ENCODE measurements at places on chromosomes 16 and 17. TPM values are rescaled to one million over a fixed set of nuclear protein-coding genes. Genes with fewer than 3 reads are reported as not detected.
A peak's percentile ranks its signal among the peaks of the same experiment; 100 is the strongest.

Gene YWHAE
- 466 TPM for total RNA-seq

Gene HSD11B2
- 10.8 TPM for total RNA-seq

Gene KRT27
- total RNA-seq: not detected

Gene CDH1
- 328 TPM for total RNA-seq

Gene KRTAP4-1
- total RNA-seq: not detected

Gene IRX5
- total RNA-seq: 1.9 TPM

Gene SLC5A10
- total RNA-seq: not detected

Gene PMFBP1
- 8.5 TPM for total RNA-seq

Gene DHRS7B
- total RNA-seq: 15.3 TPM

DNA sequence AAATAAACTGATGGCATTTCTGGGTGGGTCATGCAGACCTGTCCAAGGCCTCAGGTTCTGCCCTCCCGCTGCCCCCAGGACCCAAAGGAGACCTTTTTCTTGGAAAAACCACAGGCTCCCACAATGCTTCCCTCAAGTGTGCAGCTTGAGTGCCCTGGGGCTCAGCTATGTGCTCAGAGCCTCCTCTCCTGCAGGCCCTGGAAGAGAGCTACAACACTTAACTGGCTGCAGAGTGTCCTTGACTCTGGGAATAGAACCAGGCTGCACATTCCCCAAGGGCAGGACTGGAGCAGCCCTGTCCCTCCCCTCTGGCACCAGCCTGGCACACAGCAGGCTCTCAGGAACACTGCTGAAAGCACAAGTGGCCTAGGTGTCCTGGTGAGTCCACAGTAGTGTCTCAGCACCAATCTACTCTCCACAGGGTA is 4.8 kb upstream of the SREBF1 start:
- peaks cover 18% of the 10 kb centered on the region for H3K4me1 ChIP-seq
- peak overlapping the region; percentile 90 for H3K27ac ChIP-seq
- no peak overlapping the region for H3K4me3 ChIP-seq
- DNase-seq: no peak

DNA sequence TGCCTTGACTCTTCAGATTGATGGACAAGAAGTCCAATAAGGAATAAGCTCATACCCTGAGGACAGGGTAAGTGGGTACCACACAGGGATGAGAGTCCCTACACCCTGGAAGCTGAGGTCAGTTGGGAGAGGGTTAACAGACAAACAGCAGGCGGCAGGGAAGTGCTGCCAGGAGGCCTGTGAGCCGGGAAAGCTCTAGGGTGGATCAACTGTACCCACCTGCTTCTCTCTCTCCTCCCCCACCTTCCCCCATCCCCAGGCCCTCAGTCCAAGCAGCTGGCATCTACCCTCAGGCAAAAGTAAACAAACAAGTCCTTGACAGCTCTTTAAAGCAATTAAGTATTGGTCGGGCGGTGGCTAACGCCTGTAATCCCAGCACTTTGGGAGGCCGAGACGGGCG is 20.7 kb upstream of the MYLK3 start:
- H3K27me3 ChIP-seq: no peaks in the 10 kb centered on the region
- H3K4me1 ChIP-seq: no peaks in the 10 kb centered on the region
- no peaks in the 10 kb centered on the region for H3K36me3 ChIP-seq
- H3K4me3 ChIP-seq: no peak overlapping the region
- H3K27ac ChIP-seq: no peak overlapping the region
- DNase-seq: no peak

GRCh38 chr17:77884967-77885641 is 73.4 kb upstream of the TNRC6C start:
- H3K27ac ChIP-seq: no peak overlapping the region
- peaks cover 4% of the 10 kb centered on the region for H3K36me3 ChIP-seq
- H3K4me3 ChIP-seq: no peak overlapping the region
- peaks cover 38% of the 10 kb centered on the region for H3K4me1 ChIP-seq
- DNase-seq: no peak

GRCh38 chr16:70726892-70727361 is 41.1 kb upstream of the MTSS2 start:
- H3K4me3 ChIP-seq: no peak overlapping the region
- H3K27me3 ChIP-seq: no peaks in the 10 kb centered on the region
- no peak for DNase-seq
- H3K36me3 ChIP-seq: no peaks in the 10 kb centered on the region
- H3K27ac ChIP-seq: no peak overlapping the region

DNA sequence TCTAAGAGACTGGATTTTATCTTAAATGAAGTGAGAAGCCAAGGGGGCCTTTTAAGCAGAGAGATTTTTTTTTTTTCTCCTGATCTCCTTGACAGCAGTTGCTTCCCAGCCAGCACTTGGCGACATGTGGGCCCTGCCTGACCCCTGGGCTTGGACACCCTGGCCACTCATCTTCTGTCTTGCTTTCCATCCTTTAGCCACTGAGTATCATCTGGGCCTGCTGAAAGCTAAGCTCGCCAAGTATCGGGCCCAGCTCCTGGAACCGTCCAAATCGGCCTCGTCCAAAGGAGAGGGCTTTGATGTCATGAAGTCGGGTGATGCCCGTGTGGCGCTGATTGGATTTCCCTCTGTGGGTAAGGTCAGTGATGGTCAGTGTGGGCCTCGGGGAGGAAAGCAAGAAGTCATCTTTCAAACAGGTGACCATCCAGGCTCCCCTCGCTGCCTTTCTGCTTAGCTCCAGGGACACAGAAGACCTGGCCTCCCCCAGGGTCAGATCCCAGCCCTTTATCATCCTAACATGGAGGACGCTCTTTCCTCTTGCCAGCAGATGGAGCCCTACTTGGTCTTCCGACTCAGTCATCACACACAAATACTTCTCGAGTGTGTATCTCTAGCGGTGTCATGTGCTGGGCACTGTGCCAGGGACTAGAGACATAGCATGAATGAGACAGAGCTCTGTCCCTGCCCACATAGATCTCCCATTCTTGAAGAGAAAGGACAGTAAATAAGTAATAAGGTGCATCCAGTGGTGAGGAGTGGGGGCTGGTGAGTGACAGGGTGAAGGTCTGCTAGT is 6.1 kb downstream of the DRG2 start:
- peaks cover 21% of the 10 kb centered on the region for H3K36me3 ChIP-seq
- H3K4me1 ChIP-seq: peaks cover 3% of the 10 kb centered on the region
- no peaks in the 10 kb centered on the region for H3K27me3 ChIP-seq
- DNase-seq: no peak
- no peak overlapping the region for H3K4me3 ChIP-seq

- H3K27ac ChIP-seq: peak overlapping the region; percentile 20
- H3K4me3 ChIP-seq: peak overlapping the region; percentile 1
- DNase-seq: no peak
- H3K4me1 ChIP-seq: peaks cover 88% of the 10 kb centered on the region
- peaks cover 54% of the 10 kb centered on the region for H3K36me3 ChIP-seq
- H3K27me3 ChIP-seq: no peaks in the 10 kb centered on the region
Observed at GRCh38 chr17:50689956-50690886, 17.5 kb downstream of the ANKRD40 start.

GRCh38 chr16:4109250-4109736 is 6.9 kb downstream of the ADCY9 start:
- peaks cover 33% of the 10 kb centered on the region for H3K4me1 ChIP-seq
- no peak overlapping the region for H3K4me3 ChIP-seq
- H3K27me3 ChIP-seq: no peaks in the 10 kb centered on the region
- H3K27ac ChIP-seq: no peak overlapping the region

DNA sequence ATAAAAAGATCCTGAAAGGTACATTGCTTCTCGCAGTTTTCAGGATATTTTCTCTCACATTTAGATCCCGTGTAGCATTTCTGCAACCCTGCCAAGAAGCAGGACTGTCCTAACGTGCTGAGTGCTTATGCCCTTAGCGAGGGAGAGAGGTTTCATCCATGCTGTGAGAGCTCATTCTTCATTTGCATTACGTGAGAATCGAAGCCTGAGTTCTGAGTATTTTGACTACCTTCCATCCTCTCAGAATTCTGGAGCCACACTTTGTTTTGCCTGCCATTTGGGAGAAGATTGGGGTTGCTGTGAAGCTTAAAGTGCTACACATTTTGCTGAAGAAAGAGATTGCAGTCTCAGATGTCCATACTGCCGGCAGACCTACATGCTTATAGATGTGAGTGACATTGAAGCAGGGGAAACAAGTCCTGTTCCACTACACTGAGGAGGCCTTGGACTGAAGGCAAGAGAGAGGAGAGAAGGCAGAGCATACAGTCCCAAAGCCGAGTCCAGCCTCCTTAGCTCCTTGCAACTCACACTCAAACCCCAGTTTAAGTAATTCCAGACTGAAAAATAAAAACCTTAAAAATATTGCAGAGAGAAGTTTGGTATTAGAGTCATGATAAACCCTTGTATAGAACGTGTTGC is 183.0 kb downstream of the PRKCA start:
- H3K36me3 ChIP-seq: peaks cover 15% of the 10 kb centered on the region
- DNase-seq: no peak
- peaks cover 48% of the 10 kb centered on the region for H3K4me1 ChIP-seq
- H3K27me3 ChIP-seq: no peaks in the 10 kb centered on the region
- no peak overlapping the region for H3K4me3 ChIP-seq

GRCh38 chr17:37568350-37569053 is 40.7 kb downstream of the SYNRG start:
- no peak for DNase-seq
- H3K36me3 ChIP-seq: peaks cover 69% of the 10 kb centered on the region
- H3K4me3 ChIP-seq: no peak overlapping the region
- no peaks in the 10 kb centered on the region for H3K4me1 ChIP-seq
- no peaks in the 10 kb centered on the region for H3K27me3 ChIP-seq

- no peaks in the 10 kb centered on the region for H3K27me3 ChIP-seq
- no peak overlapping the region for H3K4me3 ChIP-seq
- no peak for DNase-seq
- H3K36me3 ChIP-seq: no peaks in the 10 kb centered on the region
Observed at GRCh38 chr17:27575096-27575911, 55.7 kb upstream of the LGALS9 start.

DNA sequence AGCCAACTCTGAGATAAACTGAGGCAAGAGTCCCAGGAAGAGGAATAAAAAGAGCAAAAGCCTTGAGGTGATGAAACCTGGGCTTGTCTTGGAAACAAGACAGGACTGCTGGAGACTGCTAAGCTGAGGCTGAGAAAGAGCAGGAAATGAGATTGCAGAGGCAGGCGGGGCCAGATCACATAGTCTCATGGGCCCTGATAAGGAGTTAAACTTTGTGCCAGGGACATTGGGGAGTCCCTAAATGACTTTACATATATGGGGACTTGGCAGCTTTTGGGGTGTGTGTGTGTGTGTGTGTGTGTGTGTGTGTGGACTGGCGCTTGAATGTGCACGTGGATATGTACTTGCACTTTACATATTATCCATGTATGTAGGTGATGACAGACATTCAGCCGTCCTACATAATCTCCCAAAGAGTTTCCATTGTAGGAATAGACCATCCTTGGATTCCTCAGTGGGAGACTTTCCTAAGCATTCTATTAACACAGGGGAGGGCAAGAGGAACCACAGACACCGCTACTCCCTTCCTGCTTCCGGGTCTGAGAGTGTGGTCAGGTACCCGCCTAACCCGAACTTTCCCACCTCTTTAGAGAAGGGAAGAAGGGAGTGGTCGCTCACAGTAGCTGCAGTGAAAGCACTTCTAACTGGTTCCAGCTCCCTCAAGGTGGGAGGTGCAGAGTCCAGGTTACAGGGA is 123.1 kb downstream of the LYRM1 start:
- no peaks in the 10 kb centered on the region for H3K27me3 ChIP-seq
- H3K4me3 ChIP-seq: no peak overlapping the region
- H3K36me3 ChIP-seq: no peaks in the 10 kb centered on the region
- no peak for DNase-seq

- no peaks in the 10 kb centered on the region for H3K27me3 ChIP-seq
- no peak overlapping the region for H3K4me3 ChIP-seq
- H3K27ac ChIP-seq: no peak overlapping the region
- no peaks in the 10 kb centered on the region for H3K36me3 ChIP-seq
- DNase-seq: no peak
Observed at GRCh38 chr17:63262751-63263476, 183.2 kb downstream of the CYB561 start.

- DNase-seq: no peak
- no peaks in the 10 kb centered on the region for H3K36me3 ChIP-seq
- no peak overlapping the region for H3K4me3 ChIP-seq
- no peaks in the 10 kb centered on the region for H3K27me3 ChIP-seq
- no peak overlapping the region for H3K27ac ChIP-seq
Observed at GRCh38 chr16:72481419-72481818, 309.5 kb upstream of the PMFBP1 start.

DNA sequence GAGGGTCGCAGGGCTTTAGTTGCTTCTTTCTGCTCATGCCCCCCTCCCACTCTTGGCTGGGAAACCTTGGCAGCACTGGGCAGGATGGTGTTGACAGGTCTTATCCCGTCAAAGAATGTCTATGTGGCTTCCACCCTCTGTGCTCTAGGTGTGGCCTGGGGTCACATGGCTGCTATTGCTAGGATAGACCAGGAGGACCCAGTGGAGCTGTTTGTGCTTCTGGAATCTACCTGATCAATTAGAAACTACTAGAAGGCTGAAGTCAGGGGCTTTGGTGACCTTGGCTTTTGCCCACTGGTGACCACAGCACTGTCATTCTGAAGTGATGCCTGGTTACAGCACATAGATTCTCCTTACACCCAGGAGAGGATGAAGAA is 105.8 kb downstream of the CMIP start:
- no peak for DNase-seq
- peaks cover 69% of the 10 kb centered on the region for H3K4me1 ChIP-seq
- peak overlapping the region; percentile 38 for H3K27ac ChIP-seq
- peaks cover 16% of the 10 kb centered on the region for H3K36me3 ChIP-seq
- H3K27me3 ChIP-seq: no peaks in the 10 kb centered on the region
- H3K4me3 ChIP-seq: no peak overlapping the region

DNA sequence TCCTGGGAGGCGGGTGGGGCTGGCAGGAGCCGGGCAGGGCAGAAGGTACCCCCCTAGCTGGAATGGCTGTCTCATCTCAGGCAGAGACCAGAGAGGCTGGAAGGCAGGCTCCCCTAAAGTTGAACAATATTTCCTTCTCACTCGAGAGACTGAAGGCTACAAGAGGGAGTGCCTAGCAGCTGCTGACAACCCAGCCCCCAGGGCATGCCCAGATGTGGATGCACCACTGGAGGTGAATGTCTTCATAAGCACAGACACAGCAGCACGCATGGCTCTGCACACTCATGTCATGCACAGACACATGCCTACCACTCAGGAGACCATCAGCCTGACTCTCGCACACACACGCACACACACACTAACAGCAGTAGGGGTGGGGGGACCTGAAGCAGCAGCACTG is 179.0 kb downstream of the CCT6B start:
- no peaks in the 10 kb centered on the region for H3K36me3 ChIP-seq
- DNase-seq: no peak
- no peak overlapping the region for H3K4me3 ChIP-seq
- no peaks in the 10 kb centered on the region for H3K4me1 ChIP-seq
- no peak overlapping the region for H3K27ac ChIP-seq

GRCh38 chr17:10155371-10156076 is 42.9 kb downstream of the GAS7 start:
- H3K27ac ChIP-seq: no peak overlapping the region
- H3K4me1 ChIP-seq: peaks cover 1% of the 10 kb centered on the region
- H3K36me3 ChIP-seq: no peaks in the 10 kb centered on the region
- H3K27me3 ChIP-seq: no peaks in the 10 kb centered on the region
- no peak for DNase-seq

GRCh38 chr16:52488837-52489289 is 58.1 kb downstream of the TOX3 start:
- no peak overlapping the region for H3K27ac ChIP-seq
- no peaks in the 10 kb centered on the region for H3K27me3 ChIP-seq
- no peak overlapping the region for H3K4me3 ChIP-seq

GRCh38 chr16:79632289-79632688 is 31.8 kb upstream of the MAF start:
- peaks cover 12% of the 10 kb centered on the region for H3K36me3 ChIP-seq
- peaks cover 17% of the 10 kb centered on the region for H3K4me1 ChIP-seq
- no peak overlapping the region for H3K27ac ChIP-seq
- no peak overlapping the region for H3K4me3 ChIP-seq
- no peaks in the 10 kb centered on the region for H3K27me3 ChIP-seq

Measured in Calu3 (cell line).